ENCODE measurements at places on chromosomes 2 and 18. TPM values are rescaled to one million over a fixed set of nuclear protein-coding genes. Genes with fewer than 3 reads are reported as not detected.

- no peaks in the 10 kb centered on the region for H3K36me3 ChIP-seq
- H3K27me3 ChIP-seq = no peaks in the 10 kb centered on the region
- H3K4me3 ChIP-seq = no peak overlapping the region
- H3K27ac ChIP-seq = no peak overlapping the region
- no peaks in the 10 kb centered on the region for H3K4me1 ChIP-seq
These were observed 730.6 kb downstream of the TSN start for GRCh38 chr2:122486086-122486485.

DNA sequence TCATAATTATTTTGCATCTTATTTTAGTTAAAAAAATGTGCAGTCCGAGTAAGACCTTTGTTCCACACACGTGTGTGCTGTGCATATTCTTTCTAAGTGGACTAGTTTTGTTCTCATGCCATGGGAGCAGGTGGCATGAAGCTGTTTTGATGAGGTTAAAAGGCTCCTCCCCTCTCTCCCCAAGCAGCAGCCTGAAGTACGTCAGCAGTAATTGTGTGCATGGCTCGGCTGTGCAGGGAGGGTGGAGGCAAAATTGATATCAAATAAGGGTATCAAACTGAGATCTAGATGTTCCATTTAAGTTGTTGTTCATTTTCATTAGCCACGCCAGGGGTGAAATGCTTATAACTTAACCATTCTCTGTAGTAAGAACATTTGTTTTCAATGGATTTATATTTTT, at the start of gene NYAP2:
NYAP2 (plus strand) TSS at position 207 of the 400 bp plus-strand sequence. CDS start 9,171 bp downstream, outside the sequence.
- H3K27ac ChIP-seq = no peak within 1 kb of the TSS
- H3K4me3 ChIP-seq = no peak within 1 kb of the TSS
- no peaks in the 10 kb centered on the region for H3K4me1 ChIP-seq

- H3K36me3 ChIP-seq = peaks cover 46% of the 10 kb centered on the region
- H3K4me1 ChIP-seq = no peaks in the 10 kb centered on the region
- no peaks in the 10 kb centered on the region for H3K27me3 ChIP-seq
- H3K4me3 ChIP-seq = no peak overlapping the region
- H3K27ac ChIP-seq = no peak overlapping the region
- DNase-seq = no peak
These were observed 34.0 kb upstream of the CD302 start for GRCh38 chr2:159832026-159832425.

DNA sequence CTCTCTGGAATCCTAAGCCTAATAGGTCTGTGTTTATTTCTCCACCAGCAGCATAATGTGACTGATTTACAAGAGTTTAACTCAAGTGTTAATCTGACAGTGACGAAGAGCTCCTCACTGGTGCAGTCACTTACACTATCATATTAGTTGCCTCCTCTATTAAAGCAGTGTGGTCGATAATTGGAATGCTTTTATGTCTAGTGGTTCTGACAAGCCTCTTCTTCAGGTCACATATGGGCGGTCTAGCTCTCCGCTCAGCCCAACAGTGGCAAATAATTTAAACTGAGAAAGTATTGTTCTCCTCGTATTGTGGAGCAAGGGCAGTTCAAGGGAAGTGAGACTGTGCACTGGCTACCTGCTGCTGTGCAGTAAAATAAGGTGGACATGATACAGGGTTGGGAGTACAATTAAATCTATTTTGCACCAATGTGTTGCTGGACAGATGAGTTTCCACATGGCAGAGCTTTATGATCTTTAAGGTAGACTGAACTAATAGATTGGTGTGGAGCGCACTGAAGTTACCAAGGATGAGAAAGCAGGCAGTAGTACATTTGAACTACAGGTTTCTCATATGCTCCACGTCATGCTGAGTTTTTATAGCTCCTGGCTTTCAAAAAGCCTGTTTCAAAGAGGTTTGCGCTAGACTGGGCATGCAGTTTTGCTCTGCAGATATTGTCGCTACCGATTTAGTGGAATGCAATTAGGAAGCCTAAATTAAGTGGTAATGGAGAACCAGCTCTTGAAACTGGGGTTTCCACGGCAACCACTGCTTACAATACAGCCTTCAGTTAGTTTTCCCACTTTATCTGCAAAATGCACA, 151.7 kb upstream of the POU3F3 start:
- no peaks in the 10 kb centered on the region for H3K4me1 ChIP-seq
- no peak for DNase-seq
- H3K36me3 ChIP-seq = no peaks in the 10 kb centered on the region
- no peak overlapping the region for H3K4me3 ChIP-seq
- no peaks in the 10 kb centered on the region for H3K27me3 ChIP-seq
- H3K27ac ChIP-seq = no peak overlapping the region

- no peak overlapping the region for H3K4me3 ChIP-seq
- H3K4me1 ChIP-seq = peaks cover 4% of the 10 kb centered on the region
- peaks cover 2% of the 10 kb centered on the region for H3K27me3 ChIP-seq
- no peaks in the 10 kb centered on the region for H3K36me3 ChIP-seq
- no peak overlapping the region for H3K27ac ChIP-seq
These were observed 108.3 kb downstream of the DSEL start for GRCh38 chr18:67408240-67408639.

DNA sequence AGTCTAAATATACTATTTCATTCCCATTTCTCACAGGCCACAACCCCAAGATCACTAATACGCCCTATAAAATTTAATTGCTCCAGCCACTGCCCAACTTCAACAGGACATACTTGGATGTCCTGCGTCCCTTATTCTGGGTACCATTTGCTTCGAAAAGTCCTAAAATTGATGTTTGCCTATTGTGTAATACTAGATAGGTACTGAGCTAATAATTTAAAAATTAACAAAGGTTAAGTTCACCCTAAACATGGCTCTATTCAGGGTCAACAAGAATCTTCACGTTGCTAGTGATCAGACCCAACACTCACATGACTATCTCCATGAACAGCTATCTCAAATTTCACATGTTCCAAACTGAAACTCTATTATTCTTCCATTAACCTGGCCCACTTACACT, 296.4 kb upstream of the RND3 start:
- no peak overlapping the region for H3K27ac ChIP-seq
- H3K36me3 ChIP-seq = no peaks in the 10 kb centered on the region
- H3K4me3 ChIP-seq = no peak overlapping the region

- no peak overlapping the region for H3K4me3 ChIP-seq
- H3K36me3 ChIP-seq = no peaks in the 10 kb centered on the region
- no peak for DNase-seq
- no peak overlapping the region for H3K27ac ChIP-seq
- no peaks in the 10 kb centered on the region for H3K4me1 ChIP-seq
- no peaks in the 10 kb centered on the region for H3K27me3 ChIP-seq
These were observed 27.9 kb downstream of the PIEZO2 start for GRCh38 chr18:11121443-11121849.

Gene TRIM43
- total RNA-seq = not detected
